MCF 10A (cell line): ENCODE measurements at places on chromosomes 7 and 10.

GRCh38 chr7:1543826-1544177 lies 12.2 kb downstream of the TMEM184A start:
- DNase-seq, result no peak

- no peak for DNase-seq
These were observed 94.5 kb upstream of the BAIAP2L1 start for GRCh38 chr7:98495200-98495955.

DNA sequence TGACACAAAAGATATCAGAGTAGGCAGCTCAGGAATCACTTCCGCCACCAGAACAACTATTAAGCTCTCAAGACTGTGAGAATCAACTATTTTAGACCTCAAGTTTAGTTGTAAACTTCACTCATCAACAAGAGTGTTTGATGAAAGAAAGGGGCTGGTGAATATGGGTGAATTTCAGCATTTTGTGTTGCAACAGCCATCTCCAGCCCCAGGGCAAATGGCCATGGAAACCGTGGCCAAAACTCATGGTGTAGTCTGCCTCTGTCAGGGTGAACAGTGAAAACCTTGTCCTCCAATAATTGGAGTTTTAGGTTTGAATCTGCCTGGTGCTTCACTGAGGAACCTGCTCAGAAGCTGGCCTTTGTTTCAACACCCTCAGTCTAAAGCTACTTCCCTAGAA lies 60.0 kb downstream of the POLR1F start:
- peak; percentile 68 for DNase-seq

GRCh38 chr7:67805921-67806471 lies 809.4 kb downstream of the TYW1 start:
- no peak for DNase-seq

- no peak for DNase-seq
These were observed 27.6 kb downstream of the POLL start for GRCh38 chr10:101560298-101561067.

GRCh38 chr10:32953277-32953927 lies 4.6 kb downstream of the ITGB1 start:
- DNase-seq, result no peak

GRCh38 chr7:148735141-148735540 lies 36.4 kb downstream of the CUL1 start:
- no peak for DNase-seq

- peak; percentile 26 for DNase-seq
These were observed 566.8 kb downstream of the CNTNAP2 start for GRCh38 chr7:146683439-146683838.
